Right hindlimb (tissue), 1 donor: ENCODE measurements at places on chromosomes 16 and 17.
A peak's percentile ranks its signal among the peaks of the same experiment; 100 is the strongest.

DNA sequence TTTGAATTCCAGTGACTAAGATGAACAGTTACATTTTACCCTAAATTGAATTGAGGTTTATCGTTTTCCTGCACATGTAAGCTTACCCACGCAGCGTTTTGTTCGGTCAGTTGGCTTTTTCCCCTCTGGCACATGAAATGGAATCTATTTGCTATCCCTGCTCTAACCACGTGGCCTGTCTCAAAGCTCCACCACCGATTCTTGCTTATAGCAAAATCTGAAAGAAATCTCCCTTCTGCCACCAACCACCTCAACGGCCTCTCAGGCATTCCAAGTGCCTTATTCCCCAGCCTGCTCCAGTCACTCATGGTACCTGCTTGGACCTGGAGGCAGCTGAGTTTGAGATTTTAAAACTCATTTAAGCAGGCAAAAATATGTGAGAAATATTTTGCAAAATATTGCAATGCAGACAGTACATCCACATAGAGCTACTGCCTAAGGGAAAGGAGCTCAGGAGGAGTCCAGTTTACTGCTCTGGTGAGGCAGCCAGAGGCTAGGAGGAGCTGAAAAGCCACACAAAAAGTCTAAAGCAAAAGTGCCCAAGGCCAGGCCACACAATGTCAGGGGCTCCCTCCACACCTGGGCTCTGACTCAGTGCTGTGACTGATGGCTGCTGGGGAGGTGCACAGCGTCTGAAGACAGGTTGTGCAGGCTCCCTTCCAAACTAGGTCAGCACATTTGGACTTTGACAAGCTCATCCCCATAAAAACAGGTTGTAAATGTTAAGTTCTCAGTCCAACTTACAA lies 26.4 kb downstream of the ARHGAP17 start:
- peak; percentile 74 for DNase-seq

DNA sequence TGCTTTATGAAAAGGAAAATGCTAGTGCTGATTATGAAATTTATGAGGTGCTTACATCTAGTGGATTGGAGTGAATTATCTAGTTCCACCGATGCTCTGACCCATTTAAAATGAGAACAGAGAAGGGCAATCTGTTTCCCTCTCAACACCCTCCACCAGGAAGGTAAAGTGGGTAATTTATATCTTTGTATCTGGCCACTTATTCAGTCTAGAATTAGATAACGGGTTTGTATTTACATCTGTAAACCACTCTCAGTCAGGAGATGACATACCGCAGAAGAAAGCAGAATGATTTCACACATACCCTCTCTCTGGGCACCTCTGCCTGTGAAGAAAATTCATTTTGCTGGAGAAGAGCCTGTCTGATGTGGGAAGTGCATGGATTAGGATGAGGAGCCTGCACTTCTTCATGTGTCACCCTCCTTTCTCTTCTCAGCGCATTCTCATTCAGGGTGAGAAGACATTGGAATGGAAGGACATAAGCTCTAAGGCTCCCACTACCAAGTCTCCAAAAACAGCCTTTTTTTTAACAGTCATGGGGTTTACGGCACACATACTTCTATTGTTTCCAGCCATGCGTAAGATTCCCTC lies 646.7 kb upstream of the SALL1 start:
- no peak for DNase-seq

- DNase-seq: no peak
These were observed 71.6 kb upstream of the SMIM36 start for GRCh38 chr17:55582897-55583296.

DNA sequence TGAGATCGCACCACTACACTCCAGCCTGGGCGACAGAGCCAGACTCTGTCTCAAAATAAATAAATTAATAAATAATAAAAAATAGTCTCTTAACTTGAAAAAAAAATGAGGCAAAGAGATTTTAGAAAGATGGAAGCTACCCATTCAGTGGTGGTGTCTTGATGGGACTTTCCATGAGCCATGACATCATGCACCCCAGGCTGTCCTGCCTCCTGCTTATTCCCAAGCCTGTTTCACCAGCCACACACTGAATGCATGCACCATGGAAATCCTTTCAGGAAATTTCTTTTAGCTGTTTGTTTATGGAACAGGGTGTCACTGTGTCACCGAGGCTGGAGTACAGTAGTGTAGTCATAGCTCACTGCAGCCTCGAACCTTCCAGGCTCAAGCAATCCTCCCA lies 8.9 kb upstream of the DLX3 start:
- DNase-seq: no peak

DNA sequence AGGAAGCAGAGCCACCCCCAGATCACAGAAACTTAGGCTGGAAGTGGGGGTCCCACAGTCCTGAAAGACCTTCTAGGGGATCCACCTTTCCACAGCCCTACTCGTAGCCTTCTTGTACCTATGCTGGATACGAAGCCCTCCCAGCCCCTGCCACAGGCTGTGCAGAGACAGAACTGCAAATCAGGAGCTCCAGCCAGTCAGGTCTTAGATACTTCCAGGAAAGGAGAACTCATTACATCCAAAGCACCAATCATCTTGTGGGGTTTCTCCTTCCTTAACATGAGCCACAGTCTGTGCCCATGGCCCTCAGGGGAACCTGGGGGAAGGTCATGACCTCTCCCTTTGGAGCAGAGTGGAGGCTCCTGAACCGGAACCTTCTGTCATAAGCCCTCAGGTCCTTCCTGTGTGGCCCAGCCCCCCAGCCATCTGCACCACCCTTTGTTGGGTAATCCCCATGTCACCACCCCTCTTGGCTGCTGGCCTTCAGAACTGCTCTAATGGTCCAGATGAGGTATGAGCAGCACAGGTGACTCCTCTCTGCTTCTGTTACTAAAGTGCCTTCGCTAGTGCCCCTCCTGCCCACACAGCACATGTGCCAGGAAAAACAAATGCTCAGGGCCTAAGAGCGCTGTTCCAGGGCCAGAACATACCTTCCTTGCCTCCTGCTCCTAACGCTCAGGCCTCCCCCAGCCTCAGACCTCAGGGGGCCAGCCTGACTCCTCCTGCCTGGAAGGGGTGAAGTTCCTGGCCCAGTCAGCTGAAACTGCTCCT lies 14.6 kb downstream of the SRCIN1 start:
- no peak for DNase-seq

- DNase-seq: no peak
These were observed 17.9 kb upstream of the NDEL1 start for GRCh38 chr17:8417806-8418205.

DNA sequence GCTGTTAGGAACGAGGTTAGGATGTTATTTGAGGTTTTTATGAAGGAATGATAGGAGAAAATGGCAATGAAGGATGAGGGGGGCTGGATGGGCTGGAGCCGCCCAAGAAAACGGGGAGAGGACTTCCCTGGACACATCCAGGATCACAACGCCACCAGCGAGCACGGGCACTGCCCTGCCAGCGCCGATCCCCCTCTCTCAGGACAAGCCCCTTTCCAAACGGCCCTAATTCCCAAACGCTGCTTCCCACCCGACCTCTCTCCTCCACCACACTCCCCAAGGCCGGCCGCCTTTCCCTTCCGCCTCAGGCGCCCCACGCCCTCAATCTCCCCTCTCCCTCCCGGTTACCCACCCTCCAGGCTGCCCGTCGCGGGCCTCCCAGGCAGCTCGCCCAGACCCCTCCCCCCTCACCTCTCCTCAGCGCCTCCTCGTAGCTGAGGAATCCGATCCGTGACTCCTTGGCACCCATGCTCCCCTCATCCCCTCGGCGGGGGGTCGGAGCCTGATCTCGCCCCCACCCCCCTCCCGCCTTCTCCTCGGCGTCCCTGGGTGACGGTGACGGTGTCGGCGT lies 377 bp downstream of the USP32 start:
- DNase-seq: no peak

GRCh38 chr16:48001324-48001895 lies 154.4 kb downstream of the ABCC12 start:
- DNase-seq: no peak

GRCh38 chr17:27756467-27757371 lies 43.6 kb downstream of the NOS2 start:
- DNase-seq: peak; percentile 38

DNA sequence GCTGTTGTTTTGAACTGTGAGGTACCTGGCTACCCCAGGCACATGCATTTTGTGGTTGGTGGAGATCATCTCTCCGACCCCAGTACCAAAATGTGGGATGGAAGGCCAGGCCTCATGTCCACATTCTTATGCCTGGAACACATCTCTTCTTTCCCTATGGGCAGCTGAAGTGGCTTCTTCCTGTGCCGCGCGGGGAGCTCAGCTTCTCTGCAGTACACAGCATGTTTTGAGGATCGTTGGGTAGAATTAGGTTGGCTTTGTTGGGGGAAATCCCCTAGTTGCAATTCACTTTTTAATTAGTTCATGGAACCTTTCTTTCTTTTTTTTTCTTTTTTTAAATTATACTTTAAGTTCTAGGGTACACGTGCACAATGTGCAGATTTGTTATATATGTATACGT lies 242.1 kb downstream of the MSI2 start:
- DNase-seq: no peak

DNA sequence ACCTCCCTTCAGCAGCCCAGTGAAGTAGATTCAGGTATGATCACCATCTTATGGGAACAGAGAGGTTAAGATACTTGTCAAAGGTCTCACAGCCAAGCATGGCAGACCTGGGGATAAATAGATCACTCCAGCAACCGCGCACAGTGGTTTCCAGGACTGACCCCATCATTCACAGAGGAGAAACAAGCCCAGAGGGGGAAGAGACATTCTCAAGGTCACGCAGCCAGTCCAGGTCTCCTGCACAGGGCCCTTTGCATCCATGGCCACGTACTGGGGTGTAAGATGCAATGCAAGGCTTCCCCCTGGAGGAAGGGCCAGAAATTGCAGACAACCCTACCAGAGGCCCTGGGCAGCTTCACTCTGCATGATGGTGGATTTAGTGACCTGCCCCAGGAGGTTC lies 19.9 kb downstream of the TLE7 start:
- no peak for DNase-seq

GRCh38 chr17:34307110-34307509 lies 12.1 kb upstream of the CCL8 start:
- peak; percentile 33 for DNase-seq

- no peak for DNase-seq
These were observed 4.7 kb upstream of the BRIP1 start for GRCh38 chr17:61868074-61868473.

DNA sequence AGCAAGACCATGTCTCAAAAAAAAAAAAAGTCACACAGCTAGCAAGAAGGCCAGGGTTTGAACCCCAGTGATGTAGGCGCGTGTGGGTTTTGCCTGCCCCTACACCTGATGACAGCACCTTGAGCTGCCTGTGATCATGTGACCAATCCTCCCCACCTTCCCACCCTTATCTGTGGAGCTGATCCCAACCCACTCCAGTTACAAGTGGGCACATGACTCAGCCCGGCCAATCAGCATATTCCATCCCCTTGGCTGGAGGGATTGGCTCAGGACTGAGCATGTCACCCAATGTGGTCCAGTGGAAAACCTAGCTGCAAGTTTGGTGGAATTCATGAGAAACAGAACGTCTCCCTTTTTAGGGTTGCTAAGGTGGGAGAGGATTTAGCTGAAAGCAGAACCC lies 6.6 kb downstream of the TMEM114 start:
- no peak for DNase-seq

- no peak for DNase-seq
These were observed 500.4 kb upstream of the PSMD7 start for GRCh38 chr16:73796241-73796640.

- no peak for DNase-seq
These were observed 74.9 kb upstream of the CBX4 start for GRCh38 chr17:79913896-79914812.

DNA sequence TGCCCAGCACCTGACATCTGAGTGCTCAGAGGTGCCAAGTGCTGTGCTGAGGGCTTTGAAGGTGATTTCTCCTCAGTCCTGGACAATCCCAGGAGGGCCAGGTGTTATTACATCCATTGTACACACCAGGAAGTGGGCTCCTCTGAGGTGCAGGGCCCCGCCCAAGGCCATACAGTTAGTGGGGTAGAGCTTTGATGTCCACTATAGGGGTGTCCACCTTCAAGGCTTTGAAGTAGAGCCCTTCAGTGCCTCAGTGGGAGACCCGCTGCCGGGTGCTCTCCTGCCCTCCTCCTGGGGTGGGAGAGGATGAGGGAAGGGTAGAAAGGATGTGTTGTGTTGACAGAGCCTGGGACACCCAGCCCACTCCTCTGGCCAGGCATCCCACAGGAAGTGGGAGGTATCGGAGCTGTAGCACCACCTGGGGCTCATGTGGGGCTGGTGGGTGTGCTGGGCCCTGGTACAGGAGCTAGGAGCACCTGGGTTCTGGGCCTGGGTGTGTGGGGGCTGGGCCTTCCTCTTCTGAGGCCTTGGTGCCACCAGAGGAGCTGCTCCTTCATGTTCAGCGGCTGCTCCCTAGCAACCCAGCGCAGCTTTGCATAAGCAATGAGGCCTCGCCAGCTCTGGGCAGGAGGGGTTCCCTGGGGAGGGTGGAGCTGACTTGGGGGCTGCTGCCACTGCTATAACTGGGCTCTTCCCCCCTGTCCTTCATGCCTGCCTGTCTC lies 7.4 kb downstream of the LASP1 start:
- no peak for DNase-seq

GRCh38 chr16:17629936-17630335 lies 159.2 kb upstream of the XYLT1 start:
- no peak for DNase-seq

GRCh38 chr17:75153780-75154194 lies 525 bp downstream of the JPT1 start:
- peak; percentile 55 for DNase-seq

- DNase-seq: no peak
These were observed 13.3 kb upstream of the RAI1 start for GRCh38 chr17:17667947-17668346.

GRCh38 chr17:57415751-57416207 lies 159.5 kb downstream of the MSI2 start:
- no peak for DNase-seq

DNA sequence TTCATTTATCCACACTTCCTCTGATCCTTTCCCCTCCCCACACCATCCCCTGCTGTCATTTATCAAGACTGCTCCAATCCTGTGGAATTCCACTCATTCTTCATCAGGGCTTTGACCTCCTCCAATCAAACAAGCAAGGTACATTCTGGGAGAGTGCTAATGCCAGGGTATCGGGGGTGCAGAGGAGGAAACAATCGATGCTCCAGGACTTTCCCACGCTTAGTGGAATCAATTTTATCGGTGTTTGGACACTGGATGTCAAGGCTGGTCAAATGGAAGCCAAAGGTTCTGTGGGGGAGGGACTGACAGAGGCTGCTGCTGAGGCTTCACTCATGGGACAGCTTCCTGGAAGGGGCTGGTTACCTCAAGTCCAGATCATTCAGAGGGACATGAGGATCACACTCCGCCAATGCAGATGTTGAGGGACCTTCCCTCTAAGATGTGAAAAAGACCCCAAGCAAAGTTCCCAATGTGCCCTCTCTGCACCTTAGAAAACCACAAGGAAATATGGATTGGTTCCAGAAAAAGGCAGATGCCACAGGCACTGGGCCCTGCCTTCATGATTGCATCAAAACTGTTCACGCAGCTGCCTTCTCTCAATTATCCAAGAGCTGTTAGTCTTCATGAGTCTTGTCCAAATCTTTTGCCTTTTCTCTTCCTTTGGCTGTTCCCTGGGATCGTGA lies 44.7 kb upstream of the SOX9 start:
- DNase-seq: no peak

- DNase-seq: no peak
These were observed 5.5 kb downstream of the GALK1 start for GRCh38 chr17:75759457-75759856.

- no peak for DNase-seq
These were observed 12.8 kb downstream of the RAB11FIP4 start for GRCh38 chr17:31404028-31404949.

GRCh38 chr16:57689762-57690558 lies 4.6 kb upstream of the DRC7 start:
- peak; percentile 35 for DNase-seq
